ENCODE measurements at places on chromosomes 1 and 21.

- no peak for DNase-seq
Observed at GRCh38 chr1:15402809-15403450, 6.8 kb upstream of the EFHD2 start.

GRCh38 chr1:3691421-3692204, 39.3 kb downstream of the TP73 start:
- no peak for DNase-seq

DNA sequence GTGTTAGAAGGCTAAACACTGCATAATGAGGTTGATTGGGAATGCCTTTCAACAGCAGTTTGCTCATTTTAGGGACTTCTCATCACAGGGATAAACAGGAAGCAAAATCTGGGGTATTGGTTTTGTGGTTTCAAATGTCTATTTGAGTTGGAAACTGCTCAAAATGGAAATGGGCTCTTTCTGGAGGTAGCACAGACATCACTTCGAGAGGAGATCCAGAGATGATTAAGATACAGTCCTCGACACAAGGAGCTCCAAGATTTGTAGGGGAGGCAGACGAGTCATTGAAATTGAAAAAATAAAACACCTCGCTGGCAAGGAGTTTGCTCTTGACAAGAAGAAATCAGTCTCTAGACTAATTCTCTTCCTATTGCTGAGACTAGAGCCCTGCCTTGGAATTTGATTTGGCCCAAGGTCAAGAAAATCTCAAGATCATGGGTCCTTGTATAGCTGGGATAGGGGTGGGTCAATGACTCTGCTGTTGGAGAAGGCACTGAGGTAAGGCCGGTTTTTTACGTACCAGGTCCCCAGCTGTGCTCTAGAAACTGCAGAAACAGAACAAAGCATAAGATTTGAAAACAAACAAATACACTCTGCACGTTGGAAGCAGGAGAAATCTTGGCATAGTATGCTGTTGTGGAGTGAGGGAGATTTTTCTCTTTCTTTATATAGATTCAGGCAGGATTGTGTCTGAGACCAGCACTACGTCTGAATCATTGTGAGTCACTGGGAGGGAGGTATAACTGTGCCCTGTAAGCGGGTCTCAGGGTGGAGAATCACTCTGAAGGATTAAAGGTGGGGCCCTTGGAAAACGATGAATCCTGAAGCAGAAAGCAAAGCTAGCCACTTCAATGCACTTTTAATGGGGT, 17.7 kb upstream of the KLHDC8A start:
- DNase-seq = no peak

DNA sequence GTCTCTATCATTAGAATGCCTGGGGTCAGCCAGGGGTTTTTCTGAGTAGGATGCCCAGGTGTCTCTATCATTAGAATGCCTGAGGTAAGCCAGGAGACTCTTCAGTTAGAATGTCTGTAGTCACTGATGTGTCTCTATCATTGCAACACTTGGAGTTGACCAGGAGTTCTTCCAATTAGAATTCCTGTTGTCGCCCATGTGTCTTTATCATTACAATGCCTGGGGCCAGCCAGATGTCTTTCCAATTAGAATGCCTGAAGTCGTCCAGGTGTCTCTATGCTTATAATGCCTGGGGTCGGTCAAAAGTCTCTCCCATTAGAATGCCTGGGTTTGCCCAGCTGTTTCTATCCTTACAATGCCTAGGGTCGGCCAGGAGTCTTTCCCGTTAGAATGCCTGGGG, 55.8 kb downstream of the RNF187 start:
- no peak for DNase-seq

- DNase-seq = no peak
Observed at GRCh38 chr1:202122639-202123335, at the start of gene GPR37L1. GPR37L1 (plus strand) TSS chr1:202122917; CDS start chr1:202122964, 47 bp downstream.

- DNase-seq = no peak
Observed at GRCh38 chr1:44919400-44919799, 67.0 kb downstream of the EIF2B3 start.

DNA sequence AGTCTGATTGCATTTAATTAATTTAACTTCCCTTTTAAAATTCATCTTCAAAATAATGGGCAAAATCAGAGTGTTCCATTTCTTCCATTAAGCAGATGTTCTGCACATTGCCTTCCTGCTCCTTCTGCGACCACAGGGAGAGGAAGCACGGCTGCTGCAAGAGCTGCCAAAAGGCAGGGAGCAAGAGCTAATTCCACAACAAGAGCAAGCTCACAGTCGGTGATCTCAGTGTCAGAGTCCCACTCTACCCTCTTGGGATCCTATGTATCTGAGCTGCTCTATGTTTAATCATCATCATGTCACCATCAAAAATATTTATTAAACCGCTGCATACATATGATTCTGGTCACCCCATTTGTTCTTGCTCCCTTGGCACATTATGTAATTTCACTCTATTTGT, 255.3 kb upstream of the CAMK1G start:
- DNase-seq = no peak

- DNase-seq = no peak
Observed at GRCh38 chr1:163168053-163168452, 34.7 kb downstream of the RGS5 start.

DNA sequence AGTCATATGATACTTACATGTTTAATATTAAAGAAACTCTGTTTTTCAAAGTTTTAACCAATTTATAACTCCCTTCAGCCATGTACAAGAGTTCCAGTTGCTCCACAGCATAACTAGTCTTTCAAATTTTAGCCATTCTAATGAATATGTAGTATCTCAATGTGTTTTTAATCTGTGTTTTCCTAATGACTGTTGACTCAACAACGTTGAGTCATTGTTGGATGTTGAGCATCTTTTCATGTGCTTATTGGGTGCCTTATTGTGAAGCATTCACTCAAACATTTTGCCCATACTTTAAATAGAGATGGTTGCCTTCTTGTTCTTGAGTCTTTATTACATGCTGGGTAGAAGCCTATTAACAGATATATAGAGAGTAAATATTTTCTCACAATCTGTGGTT, 240.2 kb upstream of the LYPLAL1 start:
- DNase-seq = no peak

- no peak for DNase-seq
Observed at GRCh38 chr1:196993916-196994315, 16.6 kb downstream of the CFHR5 start.

DNA sequence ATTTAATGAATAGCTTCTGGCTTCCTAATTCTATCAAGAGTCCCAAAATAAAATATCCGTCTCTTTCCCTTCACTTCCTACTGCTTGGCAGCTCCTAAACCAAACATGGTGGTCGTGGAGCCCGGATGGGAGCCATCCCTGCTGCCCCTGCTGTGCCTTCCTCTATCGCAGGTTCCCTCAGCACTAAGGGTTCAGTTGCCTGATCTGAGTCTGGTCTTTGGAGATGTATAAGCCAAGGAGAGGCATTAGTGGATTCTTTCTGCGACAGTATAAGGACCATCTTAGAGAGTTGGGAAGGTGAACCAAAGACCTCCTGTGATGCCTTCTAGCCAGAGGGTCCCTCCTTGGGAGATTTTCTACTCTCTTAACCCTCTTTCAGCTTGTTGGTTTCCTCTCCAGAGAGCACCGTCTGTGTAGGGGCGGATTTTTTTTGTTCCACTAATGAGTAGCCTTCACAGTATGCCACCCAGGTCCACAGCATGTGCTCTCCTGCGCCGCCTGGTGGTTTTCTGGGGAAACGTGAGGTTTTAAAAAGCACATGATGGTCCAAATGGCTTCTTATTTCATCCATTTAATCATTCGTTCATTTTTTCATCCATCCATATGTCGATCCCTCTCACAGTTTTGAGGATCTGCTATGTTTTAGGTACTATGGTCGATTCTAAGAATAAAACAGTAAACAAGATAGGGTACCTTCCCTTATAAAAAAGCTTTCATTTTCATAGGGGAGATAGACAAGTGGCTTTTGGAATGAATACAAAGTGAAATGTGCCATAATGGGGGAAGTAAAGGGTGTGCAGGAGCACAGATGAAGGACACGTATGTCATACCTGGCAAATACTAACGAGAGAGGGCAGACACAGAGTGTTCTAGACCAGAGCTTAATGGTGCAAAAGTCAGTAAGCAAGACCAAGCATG, 71.0 kb downstream of the NFASC start:
- no peak for DNase-seq

GRCh38 chr1:54763816-54764132, 549 bp downstream of the PARS2 start:
- DNase-seq = no peak

GRCh38 chr1:162690672-162691434, 58.6 kb downstream of the DDR2 start:
- no peak for DNase-seq

DNA sequence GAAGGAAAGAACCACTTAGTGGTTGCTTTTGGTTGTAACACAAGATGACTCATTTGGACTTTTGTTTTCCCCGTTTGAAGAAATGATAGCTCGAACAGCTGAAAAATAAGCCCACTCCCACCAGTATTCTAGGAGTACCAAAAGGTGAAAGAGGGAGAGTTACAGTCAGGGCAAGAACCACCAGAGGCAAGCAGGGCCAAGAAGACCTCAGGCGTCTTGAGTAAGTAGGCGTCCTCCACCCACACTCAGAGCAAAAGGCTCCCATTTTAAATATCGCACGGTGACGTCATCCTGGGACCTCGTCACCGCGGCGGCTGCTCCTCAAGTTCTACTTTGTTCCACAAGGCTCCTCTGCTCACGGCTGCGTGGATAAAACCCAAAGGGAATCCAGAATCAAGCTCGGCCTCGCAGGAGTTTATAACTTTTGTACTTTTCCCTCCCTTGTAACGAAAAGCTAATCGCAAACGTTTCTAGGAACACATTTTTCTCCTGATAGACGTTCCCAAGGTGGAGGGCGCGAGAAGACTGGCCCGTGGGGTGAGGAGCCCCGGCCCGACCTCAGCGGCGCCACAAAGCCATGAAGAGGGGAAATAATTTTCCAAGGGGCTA, 1.2 kb downstream of the BTG3 start:
- peak; percentile 52 for DNase-seq

GRCh38 chr1:50977575-50978143, 7.6 kb downstream of the CDKN2C start:
- DNase-seq = no peak

- DNase-seq = no peak
Observed at GRCh38 chr1:39727221-39727931, 11.3 kb upstream of the PPIE start.

DNA sequence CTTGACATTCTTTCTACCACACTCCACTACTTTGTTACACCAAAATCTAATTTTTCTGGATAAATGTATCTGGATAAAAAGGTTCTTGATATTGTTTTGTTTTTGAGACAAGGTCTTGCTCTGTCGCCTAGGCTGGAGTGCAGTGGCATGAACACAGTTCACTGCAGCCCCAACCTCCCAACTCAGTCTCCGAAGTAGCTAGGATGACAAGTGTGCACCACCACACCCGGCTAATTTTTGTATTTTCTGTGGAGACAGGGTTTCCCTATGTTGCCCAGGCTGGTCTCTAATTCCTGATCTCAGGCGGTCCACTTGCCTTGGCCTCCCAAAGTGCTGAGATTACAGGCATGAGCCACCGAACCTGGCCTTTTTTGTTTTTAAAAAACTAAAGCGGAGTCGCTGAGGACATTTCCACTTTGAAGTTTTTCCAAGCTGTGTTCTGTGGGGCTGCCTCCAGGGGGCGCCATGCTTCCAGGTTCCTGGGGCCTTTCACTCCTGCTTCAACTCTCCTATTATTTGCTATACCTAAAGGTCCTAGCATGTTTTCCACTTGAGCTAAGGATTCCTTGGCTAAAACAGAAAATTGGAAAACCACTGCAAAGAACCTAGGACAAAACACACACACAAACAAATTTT, 14.1 kb upstream of the NCMAP start:
- DNase-seq = no peak

- DNase-seq = no peak
Observed at GRCh38 chr1:24384251-24385090, 29.1 kb downstream of the STPG1 start.

GRCh38 chr1:152179566-152179965, 20.5 kb upstream of the RPTN start:
- no peak for DNase-seq

DNA sequence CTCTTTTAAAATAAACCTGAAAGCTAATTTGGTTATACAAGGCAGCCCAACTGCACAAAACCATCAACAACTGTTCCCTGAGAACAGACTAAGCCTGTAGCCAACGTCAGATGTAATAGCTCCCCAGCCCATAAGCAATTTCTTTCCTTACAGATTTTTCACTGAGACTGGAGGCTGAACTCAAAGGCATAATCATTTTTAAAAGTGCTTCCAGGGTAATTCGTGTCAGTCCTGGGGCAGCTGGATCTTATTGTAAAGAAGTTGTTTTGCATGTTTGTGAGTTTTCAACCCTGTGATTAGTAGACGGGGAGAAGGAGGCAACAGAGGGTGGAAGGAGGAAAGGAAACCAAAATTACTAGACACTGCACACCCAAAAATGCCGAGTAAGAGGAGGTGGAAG, 3.2 kb downstream of the DPT start:
- no peak for DNase-seq

DNA sequence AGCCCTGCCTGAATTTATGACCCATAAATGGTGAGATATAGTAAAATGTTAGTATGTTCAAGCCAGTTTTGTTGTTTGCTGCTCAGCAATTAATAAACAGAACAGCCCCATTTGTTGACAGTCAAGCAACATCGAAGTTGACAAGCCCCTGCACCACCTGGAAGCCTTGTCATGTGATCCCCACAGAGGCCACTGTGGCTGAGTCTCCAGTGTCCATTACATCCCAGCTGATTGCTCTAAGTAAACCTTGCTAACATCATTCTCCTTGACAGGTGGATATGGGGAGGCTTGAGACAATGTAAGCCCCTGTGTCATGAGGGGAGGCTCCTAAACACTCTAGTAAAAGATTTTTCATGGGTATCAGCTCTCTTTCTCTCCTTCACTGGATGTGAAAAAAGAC, 17.5 kb upstream of the TACSTD2 start:
- DNase-seq = no peak

- DNase-seq = no peak
Observed at GRCh38 chr1:242318140-242318539, 206.4 kb downstream of the PLD5 start.

Data from stimulated activated CD8-positive, alpha-beta memory T cell treated with anti-CD3 and anti-CD28 coated beads, Interleukin-4, amount 100 ng/mL, for 1 hour (primary cell).